Stimulated activated CD4-positive, alpha-beta T cell treated with anti-CD3 and anti-CD28 coated beads, Interleukin-1b, Interleukin-23, amount 100 ng/mL, for 24 hours (primary cell): ENCODE measurements at places on chromosomes 16 and 17.

DNA sequence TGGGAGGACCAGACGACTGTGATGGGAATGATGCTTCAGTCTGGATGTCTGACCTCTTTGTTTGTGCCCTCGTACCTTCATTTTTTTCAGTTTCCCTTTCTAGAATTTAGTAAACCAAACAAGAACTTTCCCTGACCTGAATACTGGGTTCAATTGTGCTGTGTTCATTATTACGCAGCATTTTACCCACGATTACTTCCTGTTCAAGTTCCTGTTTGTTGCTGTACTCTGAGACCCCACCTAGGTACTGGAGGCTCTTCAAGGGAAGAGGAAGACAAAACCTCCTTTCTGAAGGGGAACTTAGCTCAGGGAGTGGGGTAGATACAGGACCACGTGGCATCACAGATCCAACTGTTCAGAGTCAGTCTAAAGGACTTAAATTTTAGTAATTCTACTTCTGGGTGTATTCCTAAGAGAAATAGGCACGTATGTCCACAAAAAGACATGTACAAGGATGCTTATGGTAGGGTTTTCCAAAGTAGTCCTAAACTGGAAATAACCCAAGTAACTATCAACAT, 9.2 kb upstream of the PRKCB start:
- no peak for DNase-seq

- DNase-seq = no peak
Measured at GRCh38 chr17:12917399-12917798, 100.4 kb downstream of the ELAC2 start.

DNA sequence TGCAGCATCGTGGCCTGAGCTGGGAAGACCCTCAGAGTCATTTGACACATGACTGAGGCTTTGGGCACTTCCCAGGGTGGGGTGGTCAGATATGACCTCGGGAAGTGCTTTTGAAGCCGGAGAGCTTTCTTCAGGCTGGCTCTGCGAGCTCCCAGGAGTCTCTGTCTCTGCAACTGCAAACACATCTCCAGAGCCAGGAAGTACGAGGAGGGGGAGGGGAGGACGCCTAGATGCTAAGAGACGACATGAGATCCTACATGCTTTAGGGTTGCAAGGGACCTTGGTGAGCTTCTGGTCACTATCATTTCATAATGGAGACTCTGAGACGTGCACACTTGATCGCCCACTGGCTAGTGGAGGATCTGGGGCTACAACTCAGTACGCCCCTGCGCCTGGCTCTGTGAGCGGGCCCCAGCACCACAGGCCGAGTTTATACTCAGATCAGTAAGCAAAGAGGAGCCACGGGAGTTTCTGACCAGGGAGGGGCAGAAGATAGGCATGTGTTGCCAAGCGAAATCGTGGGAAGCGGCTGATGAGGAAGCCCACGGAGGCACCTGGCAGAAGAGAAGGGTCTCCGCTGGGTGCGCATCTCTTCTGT, 527 bp upstream of the MGAT5B start:
- DNase-seq = no peak

- DNase-seq = no peak
Measured at GRCh38 chr16:19703172-19703889, 14.7 kb downstream of the KNOP1 start.

DNA sequence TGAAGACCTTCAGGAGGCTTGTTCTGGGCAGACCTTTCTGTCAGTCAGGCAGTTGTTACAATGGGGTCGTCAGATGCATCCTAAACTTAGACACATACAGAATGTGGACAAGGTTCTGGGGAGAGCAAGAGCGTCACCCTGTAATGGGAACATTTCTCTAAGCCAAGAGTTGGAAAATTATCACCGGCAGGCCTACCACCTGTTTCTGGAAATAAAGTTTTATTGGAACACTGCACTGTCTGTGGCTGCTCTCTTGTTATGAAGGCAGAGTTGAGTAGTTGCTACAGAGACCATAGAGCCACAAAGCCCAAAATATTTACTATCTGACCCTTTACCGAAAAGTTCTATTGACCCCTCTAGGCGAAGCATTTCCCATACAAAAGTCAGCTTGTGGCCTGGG, 106.2 kb downstream of the CPPED1 start:
- no peak for DNase-seq

- DNase-seq = no peak
Measured at GRCh38 chr16:63995025-63995424, 1126.8 kb downstream of the CDH11 start.

- DNase-seq = no peak
Measured at GRCh38 chr17:32719689-32720088, 157.2 kb downstream of the MYO1D start.

GRCh38 chr17:15392326-15392741, 50.9 kb upstream of the TEKT3 start:
- no peak for DNase-seq

DNA sequence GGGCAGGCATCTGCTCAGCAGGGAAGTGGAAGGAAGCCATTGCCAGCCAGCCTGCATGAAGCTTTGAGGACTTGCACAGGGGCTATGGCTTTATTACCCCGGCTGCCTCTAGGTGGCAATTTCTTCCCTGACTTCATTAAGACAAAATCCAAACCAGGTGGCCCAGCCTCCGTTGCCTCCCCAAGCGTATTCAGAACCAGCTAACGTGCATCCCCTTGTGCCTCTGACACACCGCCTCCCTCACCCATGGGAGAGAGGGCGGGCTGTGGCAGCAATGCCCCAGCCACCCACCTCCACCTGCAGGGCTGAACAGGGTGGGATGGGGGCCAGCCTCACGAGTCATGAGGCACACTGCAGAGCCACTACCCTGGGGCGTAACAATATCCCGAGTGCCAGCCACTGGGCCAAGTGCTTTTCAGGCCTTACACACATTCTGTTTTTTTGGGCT, 6.8 kb downstream of the KIFC3 start:
- no peak for DNase-seq

DNA sequence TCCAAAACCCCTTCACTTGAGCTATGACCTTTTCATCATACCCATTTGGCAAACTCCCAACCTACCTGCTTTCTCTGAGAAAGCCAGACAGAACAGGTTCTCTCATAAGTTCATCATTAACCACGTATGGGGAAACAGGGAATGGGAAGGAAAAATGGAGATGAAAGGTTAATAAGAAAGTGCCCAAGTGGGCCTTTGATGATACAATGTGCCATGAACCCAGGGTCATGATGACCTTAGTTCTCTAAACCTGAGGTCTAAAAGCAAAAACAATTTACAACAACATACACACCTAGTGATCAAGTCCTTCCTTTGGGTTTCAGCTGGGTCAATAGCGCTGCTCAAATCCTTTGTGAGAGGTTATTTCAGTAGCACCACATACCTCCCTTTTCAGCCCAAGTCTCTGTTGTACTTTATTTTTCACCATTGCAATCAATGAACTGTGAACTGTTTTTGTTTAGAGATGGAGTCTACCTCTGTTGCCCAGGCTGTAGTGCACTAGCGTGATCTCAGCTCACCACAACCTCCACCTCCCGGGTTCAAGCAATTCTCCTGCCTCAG, 14.5 kb upstream of the RANGRF start:
- no peak for DNase-seq

DNA sequence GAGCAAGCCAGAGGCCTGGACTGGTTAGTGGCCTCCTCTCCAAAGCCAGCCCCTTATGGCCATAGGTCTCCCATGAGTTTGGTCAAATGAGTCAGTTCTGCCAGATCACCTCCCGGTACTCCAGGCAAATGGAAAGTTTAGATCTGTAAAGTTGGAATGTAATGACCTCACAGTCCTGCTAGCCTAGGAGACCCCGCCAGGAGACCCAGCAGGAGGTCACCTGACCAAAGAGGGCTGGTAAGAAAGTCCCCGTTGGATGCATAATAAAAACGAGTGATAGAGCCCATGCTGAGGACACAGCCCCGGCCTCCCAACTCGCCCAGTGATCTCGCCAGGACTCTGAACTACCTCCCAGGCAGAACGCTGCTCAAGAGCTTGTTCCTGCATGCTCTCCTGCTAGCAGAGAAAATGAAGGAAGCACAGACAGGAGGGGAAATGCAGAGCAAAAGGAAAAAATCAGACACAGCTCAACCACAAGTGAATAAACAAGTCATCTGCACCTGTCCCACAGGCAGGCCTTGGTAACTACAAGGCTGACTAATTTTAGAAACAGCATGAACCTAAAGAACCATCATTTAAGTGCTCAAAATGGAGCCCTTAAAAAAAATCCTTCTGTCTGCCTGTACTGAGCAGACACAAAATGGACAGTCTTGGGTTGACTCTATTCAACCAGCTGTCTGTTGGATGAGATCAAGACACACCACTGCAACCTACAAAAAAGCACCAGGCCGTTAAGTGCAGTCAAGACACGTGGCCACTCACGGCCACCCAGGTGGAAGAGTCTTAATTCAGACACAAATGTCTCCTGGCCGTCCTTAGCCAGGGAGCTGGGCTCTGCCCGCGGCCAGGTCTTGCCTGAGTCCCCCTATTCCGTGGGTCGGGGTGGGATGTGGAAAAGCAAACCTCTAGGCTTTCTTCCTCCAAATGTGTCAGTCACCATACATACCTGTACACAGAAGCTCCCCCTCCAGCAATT, 9.2 kb downstream of the CDIP1 start:
- DNase-seq = no peak
